ENCODE measurements at places on chromosomes 12 and 14.
A peak's percentile ranks its signal among the peaks of the same experiment; 100 is the strongest.

DNA sequence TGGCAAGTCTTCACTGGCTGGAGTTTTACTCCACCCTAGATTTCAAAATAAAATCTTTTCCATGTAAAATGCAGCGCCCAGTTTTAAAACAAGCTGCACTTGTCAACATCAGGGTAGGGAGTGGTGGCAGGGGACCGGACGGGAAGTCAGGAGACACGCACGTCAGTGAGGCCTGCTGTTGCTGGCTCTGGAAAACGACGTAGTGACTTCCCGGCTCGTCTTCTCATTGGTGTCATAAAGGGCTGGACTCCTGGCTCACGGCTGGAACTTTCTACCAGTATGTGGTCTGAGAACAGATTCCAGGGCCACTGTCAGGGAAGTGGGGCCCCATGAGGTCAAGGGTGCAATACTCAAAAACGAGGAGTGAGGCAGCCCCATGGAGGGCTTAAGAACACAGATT, 64.2 kb upstream of the FOXN3 start:
- DNase-seq, result no peak

GRCh38 chr12:110689281-110690126, 589 bp upstream of the HVCN1 start:
- no peak for DNase-seq

DNA sequence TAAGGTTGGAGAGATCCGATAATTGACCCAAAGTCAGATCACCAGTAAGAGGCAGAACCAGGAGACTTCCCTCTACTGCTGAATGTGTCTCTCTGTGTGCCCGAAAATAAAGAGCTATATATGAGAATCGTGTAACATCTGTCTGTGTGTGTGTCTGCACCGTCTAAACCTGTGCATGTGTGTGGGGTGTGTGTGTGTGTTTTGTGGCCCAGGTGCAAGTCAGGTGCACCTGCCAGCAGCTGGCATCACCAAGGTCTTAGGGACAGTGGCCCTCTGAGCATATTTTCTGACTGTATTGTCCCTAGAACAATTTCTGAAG, 24.7 kb upstream of the KRT78 start:
- no peak for DNase-seq

- DNase-seq, result no peak
Observed at GRCh38 chr14:29937116-29937515, 9.5 kb upstream of the PRKD1 start.

- DNase-seq, result peak; percentile 48
Observed at GRCh38 chr12:11875414-11875935, 195.3 kb upstream of the BCL2L14 start.

- DNase-seq, result no peak
Observed at GRCh38 chr14:29741909-29742401, 185.7 kb downstream of the PRKD1 start.

GRCh38 chr14:96039633-96040311, 610 bp downstream of the C14orf132 start:
- DNase-seq, result peak; percentile 53

- DNase-seq, result no peak
Observed at GRCh38 chr14:25080682-25081081, 30.7 kb upstream of the STXBP6 start.

GRCh38 chr14:64639340-64639821, 64.8 kb upstream of the PLEKHG3 start:
- DNase-seq, result no peak

DNA sequence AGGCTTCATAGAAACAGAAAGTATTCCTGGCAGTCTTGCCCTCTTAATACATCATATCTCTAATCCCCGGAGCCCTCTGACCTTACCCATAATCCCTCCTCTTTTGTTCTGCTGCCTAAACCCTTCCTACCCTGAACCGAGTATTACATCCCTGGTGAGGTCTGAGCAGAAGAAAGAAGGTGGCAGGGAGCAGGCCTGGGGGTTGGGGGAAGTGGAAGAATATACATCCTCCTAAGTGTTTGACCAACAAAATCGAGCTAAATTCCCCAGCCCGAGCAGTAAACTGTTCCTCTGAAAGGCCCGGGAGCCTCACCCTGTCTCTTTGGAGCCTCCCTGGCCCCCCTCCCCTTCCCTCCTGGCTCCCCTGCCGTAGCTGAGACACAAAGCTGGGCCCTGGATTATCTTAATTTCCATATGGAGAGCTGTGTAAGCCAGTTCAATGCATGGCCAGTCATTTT, 192.6 kb upstream of the LHX5 start:
- DNase-seq, result no peak

DNA sequence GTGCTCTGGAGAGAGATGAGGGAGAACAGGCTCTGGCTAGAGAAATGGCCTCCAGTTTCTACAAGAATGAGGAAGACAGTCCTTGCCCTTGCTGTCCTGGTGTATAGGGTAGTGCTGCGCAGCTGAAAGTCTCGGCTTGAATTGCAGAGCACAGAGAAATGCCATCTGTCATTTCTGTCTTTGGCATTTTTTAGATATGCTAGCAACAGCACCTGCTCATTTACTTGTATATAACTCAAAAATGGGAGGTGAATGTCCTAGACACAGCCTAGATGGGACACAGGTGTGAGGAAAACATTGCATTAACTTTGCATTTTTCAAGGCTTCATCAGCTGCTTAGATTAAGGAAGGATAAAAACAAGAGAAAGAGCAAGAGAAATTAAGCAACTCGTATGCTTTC, 35.8 kb downstream of the GPR19 start:
- DNase-seq, result no peak

DNA sequence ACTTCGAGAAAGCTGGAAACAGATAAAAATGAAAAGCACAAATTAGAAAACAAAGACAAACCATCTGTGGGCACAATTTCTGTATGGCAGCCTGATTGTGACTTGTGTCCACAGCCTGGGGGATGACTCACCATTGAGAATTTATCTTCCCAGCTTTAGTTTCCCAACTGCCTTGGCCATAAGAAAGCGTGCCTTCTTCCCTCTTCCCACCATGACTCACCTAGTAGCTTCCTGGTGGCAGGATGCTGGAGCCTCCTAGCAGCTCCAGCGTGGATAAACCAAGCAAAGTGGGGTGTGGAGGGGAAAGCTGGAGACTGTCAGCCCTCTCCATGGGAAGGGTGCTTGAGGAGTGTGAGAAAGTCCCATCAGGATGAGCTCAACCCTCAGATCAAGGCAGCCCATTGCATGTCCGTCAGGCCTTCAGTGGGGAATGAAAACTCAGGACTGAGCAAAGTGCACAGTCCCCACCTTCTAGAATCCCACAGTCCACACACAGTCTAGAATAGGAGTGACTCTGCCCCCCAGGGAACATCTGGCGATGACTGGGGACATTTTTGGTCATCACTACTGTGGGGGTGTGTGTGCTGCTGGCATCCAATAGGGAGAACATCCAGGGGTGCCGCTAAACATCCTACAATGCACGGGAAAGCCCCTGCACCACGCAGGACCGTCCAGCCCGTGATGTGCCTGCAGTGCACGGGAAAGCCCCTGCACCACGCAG, 22.4 kb upstream of the SERPINA6 start:
- no peak for DNase-seq

DNA sequence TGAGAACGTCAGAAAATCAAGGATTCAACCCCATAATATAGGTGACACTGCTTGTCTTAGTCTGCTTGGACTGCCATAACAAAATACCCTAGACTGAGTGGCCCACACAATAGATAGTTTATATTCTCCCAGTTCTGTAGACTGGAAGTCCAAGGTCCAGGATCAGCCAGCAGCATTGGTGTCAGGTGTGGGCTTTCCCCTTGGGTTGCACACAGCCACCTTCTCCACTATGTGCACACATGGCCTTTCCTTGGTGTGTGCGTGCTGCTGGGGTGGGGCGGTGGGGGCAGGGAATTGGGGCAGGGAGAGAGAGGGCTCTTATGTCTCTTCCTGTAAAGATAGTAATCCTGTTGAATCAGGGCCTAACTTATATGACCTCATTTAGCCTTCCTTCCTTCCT, 106.4 kb downstream of the SLC25A47 start:
- DNase-seq, result no peak

DNA sequence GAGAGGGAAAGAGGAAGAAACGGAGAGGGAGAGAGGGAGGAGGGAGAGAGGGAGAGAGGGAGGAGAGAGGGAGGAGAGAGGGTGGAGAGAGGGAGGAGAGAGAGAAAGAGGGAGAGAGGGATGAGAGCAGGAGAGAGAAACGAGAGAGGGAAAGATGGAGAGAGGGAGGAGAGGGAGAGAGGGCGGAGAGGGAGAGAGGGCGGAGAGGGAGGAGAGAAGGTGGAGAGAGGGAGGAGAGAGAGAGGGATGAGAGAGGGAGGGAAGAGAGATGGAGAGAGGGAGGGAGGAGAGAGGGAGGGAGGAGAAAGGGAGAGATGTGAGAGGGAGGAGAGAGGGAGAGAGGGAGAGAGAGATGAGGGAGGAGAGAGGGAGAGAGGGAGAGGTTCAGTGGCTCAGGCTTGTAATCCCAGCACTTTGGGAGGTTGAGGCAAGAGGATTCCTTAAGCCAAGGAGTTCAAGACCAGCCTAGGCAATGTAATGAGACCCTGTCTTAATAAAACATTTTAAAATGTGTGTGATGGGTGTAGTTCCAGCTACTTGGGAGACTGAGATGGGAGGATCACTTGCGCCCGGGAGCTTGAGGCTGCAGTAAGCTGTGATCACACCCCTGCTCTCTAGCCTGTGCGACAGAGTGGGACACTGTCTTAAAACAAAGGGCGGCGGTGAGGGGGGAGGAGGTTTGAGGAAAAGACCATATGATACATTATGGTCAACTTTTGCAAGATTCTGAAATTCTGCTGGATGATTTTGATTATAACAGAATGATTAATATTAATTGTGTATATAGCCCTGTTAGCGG, 21.3 kb upstream of the SNRPF start:
- DNase-seq, result no peak

DNA sequence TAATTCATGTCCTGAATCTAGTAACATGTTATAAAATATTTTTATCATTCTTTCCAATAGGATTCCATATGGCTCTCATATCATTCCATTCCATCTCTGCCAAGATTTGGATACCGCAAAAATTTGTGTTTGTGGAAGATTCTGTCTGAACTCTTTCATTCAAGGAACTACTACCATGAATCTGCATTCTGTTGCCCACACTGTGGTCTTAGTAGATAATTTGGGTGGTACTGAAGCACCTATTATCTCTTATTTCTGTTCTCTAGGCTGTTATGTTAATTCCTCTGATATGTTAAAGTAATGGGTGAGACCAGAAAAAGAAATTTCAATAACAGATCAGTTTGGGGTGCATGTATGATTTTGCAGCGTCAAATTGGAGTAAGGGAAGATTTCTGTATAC, 6.2 kb downstream of the RPL36AL start:
- no peak for DNase-seq

- no peak for DNase-seq
Observed at GRCh38 chr14:104791425-104791824, 4.1 kb downstream of the AKT1 start.

GRCh38 chr14:37114002-37114401, 58.4 kb downstream of the SLC25A21 start:
- DNase-seq, result no peak

DNA sequence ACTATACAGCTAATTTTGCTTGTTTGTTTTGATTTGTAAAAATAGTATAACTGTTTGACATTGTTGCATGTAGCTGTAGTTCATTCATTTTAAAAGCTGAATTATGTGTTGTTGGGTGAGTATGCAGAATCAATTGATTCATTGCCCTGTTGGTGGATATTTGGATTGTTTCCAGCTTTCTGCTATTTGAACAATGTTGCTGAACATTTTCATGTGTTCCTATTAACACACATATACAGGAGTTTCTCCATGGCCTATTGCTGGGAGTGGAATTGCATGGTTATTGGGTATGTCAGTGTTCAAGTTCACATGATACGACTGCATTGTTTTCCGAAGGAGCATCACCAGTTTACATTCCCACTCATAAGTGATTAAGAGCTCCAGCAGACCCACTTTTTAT, 75.3 kb downstream of the SRGAP1 start:
- DNase-seq, result no peak

- no peak for DNase-seq
Observed at GRCh38 chr12:102510463-102510862, 30.1 kb upstream of the IGF1 start.
